ENCODE measurements at places on chromosomes 3 and 15.
A peak's percentile ranks its signal among the peaks of the same experiment; 100 is the strongest.

DNA sequence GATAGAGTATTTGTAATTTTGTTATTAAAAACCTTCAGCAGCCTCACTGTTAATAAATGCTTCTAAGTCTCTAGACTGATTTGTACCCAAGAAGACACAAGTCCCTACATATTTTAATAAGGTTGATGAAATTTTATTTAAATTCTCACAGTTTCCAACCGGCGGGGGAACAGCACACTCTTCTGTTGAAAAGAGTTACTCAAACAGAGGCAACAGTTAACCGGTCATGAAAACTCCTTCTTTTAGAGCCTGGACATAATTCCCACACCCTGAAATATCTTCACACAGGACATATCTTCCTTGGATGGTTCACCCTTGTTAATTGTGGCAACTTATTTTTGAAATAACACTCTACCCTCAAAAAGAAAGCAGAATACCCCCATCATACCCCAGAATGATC lies 278.8 kb downstream of the FOXP1 start:
- DNase-seq = peak; percentile 41

GRCh38 chr3:188518416-188518815 lies 364.5 kb downstream of the LPP start:
- no peak for DNase-seq

- no peak for DNase-seq
These were observed 33.2 kb downstream of the ABHD2 start for GRCh38 chr15:89121414-89121813.

DNA sequence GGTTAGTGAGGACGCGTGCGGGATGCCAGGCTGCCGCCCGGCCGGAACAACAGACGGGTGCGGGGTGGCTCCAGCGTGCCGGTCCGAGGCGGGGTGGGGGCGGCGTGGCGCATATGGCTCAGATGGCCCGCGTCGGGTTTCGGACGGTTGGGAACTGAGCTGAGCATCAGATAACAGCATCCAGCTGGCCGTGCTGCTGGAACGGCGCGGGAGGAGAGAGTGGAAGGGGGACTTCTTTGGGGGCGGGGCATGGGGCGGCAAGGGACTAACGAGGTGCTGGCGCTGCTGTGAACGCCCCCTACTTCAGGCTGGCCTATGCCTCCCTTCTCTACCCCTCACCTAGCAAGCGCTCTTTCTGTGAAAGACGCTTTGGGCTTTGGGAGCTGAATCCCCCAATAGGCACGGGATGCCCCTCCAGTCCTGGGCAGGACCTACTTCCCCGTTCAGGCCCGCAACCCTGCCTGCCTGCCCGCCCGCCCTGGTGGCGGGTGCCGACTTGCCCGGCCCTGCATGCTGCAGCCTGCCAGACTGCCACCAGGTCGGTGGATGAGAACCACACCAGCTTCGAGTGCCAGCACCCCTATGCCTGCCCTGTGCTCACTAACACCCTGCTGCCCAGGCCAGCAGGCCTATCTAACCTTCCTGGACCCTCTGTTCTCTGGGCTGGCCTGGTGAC lies 542 bp downstream of the INKA1 start:
- peak; percentile 35 for DNase-seq

DNA sequence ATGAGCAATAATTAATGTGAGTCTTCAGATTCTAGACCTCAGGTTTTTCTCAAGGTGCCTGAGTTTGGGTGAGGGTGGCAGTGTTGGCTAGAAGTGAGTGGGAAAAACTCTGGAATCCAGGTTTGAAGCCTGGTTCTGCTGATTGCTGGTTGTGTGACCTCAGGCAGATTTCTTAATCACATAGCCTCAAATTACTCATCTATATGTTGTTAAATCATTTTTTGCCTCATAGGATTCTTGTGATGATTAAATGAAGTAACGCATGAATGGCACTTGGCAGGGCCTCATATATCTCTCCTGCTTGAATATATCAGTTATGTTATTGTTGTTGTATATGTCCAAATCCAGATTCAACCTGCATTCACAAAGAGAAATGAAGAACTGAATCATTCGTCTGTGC lies 60.5 kb downstream of the NR2F2 start:
- no peak for DNase-seq

- DNase-seq = peak; percentile 57
These were observed 36.7 kb downstream of the SMAD3 start for GRCh38 chr15:67101911-67102598.

DNA sequence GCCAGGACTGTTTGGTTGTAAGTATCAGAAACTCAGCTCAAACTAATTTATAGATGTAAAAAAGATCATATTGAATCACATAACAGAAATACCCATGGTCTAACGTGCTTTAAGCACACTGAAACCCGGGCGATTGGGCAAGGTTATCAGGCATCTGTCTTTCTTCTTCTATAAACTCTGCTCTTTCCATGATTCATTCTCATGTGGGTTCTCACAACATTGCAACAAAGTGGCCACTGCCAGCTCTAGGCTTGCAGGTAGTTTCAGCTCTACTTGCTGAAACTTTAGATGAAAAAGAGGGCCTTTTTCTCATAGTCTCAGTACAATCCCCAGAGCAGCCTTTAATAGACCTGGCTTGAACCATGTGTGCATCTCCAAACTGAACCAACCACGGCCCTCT lies 456.1 kb downstream of the MFSD1 start:
- no peak for DNase-seq

GRCh38 chr15:73530649-73531048 lies 87.7 kb downstream of the REC114 start:
- DNase-seq = no peak

DNA sequence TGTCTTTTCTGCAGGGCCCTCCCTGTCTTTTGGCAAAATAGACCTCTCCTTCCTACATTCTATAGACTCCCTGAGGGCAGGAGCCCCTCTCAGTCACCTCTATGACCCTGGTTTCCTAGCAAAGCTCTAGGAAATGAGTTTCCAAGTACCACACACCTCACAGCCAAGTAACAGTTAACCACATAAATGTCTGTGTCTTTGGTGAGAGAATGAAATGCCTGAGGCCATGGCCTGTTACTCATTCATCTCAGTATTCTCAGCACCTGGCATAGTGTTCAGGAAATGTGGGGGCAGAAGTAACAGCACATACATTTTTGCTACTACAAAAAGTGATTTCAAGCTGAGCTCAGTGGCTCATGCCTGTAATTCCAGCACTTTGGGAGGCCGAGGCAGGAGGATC lies 21.0 kb downstream of the RFT1 start:
- peak; percentile 63 for DNase-seq

DNA sequence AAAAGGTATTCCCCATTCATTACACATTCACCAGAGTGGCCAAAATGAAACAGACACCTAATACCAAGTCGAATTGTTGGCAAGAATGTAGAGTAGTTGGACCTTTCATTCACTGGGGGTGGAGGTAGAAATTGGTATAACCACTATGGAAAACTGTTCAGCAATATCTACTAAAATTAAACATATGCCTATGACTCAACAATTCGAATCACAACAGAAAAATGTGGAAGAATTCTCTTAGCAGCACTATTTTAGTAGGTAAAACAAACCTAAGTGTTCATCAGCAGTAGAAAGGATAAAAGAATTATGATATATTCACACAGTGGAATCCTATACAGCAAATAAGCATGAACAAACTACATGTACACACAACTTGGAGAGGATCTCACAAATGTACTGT lies 30.6 kb downstream of the POLG start:
- DNase-seq = no peak

- no peak for DNase-seq
These were observed 6.6 kb downstream of the MOBP start for GRCh38 chr3:39474126-39474515.

GRCh38 chr3:103393395-103394186 lies 958.8 kb downstream of the ZPLD1 start:
- no peak for DNase-seq

DNA sequence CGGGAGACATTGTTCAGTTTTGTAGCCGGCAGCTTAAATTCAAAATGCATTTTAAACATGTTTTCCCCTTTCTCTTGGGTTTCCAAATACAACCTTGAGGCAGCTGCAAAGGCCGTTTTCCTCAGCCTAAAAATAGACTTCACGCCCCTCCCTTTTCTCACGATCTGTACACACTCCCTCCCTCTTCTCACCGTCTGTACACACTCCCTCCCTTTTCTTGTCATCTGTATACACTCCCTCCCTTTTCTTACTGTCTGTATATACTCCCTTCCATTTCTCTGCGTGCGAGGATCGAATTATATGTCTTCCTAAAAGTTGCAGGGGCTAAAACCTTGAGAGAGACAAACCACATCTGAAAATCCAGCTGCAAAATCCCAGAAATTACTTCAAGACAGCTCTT lies 8.9 kb downstream of the MUC4 start:
- DNase-seq = no peak

DNA sequence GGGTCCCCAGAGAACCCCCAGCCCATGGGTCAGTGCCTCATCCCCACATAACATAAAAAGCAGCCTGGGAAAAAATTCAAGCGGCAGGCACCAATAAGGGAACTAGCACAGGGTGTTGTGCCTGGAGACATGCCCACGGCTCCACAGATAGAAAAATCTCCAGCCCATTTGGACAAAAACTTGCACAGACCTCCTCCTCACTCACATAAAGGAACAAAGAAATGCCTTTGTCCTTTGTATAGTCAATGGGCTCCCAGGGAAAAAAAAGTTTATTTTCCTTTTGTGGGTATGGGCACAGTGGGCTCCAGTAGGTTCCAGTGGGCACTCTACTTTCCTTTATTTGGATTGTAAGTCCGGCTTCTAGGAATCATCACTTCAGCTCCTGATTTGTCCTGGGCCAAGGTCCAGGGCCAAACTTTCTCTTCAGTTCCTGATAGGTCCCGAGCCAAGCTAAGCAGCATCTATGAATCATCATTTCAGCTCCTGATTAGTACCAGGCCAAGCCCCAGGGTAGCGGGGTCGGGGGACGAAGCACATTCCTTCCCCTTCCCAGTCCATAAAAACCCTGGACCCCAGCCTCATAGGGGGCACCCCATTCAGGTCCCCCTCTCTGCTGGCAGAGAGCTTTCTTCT lies 1.6 kb upstream of the DNAH12 start:
- no peak for DNase-seq

DNA sequence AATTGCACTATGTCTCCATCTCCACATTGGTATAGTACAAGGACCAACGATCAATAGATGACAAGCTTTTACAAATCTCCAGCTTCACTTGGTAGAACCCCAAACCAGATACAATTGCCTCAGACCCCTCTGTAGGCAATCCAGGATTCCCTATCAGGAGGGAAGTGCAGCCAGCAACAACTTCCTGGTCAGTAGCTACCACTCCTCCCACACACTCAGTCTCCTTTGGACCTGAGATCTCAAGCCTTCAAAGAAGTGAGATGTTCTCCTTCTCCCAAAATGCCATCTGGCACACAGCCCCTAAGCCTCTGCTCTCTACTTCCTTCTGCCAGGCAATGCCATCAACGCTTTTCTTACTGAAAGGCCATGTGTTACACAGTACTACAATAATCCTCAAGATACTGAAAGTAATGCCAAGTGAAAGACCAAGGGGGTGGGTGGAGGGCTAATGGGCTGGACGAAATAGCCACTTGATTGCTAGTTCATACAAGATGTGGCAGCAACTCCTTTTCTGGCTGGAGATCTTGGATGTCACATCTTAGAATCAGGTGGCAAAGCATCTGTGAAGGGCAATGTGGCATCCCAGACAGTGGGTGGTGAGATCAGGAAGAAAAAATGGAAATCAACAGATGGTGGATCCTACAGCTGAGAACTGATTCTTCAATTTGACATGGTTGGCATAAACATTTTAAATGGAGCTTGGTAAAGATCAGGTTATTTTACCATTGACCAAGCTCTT lies 75.3 kb upstream of the ACP3 start:
- no peak for DNase-seq

- DNase-seq = no peak
These were observed at the start of gene STAB1 for GRCh38 chr3:52494886-52495495. Gene STAB1, plus strand, starts transcription at chr3:52495338. Its CDS starts 76 bp downstream, at chr3:52495414.

GRCh38 chr3:194604837-194605236 lies 28.4 kb downstream of the TMEM44 start:
- no peak for DNase-seq

GRCh38 chr3:194879991-194880939 lies 194.6 kb downstream of the FAM43A start:
- DNase-seq = no peak

- no peak for DNase-seq
These were observed 539 bp upstream of the MGLL start for GRCh38 chr3:127822682-127823425.

DNA sequence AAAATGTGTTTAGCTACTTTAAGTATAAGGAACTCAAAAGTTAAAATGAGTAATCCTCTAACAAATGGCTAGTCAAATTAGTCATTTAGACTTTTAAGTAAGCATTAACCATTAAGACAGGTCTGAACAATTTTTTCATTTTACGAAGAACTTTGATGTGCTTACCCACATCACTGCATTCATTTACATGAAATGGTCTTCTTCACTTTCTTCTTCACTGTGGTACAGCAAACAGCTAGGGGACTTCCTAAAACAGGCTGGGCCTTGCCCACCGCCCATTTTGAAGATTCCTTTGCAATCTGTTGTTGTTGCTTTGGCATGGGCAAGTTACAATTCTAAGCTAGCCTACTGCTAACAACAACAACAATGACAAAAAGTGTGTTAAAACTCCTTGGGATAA lies 67.4 kb downstream of the CBLB start:
- no peak for DNase-seq

DNA sequence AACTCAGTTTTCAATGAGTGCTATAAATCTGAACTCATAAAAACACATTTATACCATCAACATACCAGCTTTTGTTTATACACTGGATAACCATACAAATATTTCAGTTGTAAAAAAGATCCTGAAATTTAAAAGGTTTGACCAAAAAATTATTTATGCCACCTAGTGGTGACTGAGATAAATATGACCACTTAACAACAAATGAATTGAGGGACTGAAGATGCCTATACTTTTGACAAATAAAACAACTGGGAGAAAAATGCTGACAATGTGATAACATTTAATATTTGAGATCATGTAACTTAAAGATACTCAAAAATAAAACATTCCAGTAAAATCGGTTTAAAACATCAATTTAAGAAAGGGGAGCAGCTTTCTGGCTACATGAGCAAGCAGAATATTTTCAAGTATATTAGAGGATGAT lies 30.4 kb downstream of the ATG3 start:
- no peak for DNase-seq

GRCh38 chr3:139326707-139327106 lies 17.1 kb upstream of the MRPS22 start:
- no peak for DNase-seq

DNA sequence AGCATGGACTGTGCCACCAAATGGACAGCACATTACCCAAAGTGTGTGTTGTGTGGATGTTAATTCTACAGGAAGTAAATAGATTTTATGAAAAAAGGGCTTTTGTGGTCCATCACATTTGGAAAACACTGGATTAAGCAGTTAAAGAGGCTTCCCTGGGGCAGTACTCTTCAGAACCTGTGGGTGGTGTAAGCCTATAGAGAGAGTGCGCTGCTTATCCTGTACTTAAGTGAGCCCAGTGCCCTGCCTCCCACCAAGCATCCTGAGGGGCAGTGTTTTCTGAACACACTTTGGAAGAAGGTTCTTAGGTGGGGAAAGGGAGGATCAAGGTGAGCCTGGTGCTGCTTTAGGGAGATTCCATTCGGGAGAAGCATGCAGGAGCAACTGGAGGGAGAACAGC lies 10.9 kb downstream of the TTLL3 start:
- no peak for DNase-seq

Measured in activated CD4-positive, alpha-beta T cell treated with anti-CD3 and anti-CD28 coated beads, Interleukin-2, amount 10 ng/mL, durations not matched to agents 7 days and 5 days (primary cell).